ENCODE measurements at places on chromosomes 5 and 9.
A peak's percentile ranks its signal among the peaks of the same experiment; 100 is the strongest.

- DNase-seq, result no peak
Measured at GRCh38 chr5:174352681-174353080, 307.2 kb downstream of the NSG2 start.

GRCh38 chr5:99176186-99176585 is 247.4 kb upstream of the CHD1 start:
- no peak for DNase-seq

DNA sequence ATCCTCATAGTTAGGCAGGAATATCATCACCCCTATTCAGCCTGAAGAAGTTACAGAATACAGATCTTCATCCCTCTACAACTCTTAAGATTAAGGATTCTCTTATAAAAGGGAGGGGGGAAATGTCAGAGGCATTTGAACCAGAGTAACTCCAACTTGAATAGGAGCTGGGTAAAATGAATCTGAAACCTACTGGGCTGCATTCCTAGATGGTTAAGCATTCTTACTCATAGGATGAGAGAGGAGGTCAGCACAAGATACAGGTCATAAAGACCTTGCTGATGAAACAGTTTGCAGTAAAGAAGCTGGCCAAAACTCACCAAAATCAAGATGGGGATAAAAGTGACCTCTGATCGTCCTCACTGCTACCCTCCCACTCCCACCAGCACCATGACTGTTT is 14.4 kb downstream of the FREM1 start:
- no peak for DNase-seq

DNA sequence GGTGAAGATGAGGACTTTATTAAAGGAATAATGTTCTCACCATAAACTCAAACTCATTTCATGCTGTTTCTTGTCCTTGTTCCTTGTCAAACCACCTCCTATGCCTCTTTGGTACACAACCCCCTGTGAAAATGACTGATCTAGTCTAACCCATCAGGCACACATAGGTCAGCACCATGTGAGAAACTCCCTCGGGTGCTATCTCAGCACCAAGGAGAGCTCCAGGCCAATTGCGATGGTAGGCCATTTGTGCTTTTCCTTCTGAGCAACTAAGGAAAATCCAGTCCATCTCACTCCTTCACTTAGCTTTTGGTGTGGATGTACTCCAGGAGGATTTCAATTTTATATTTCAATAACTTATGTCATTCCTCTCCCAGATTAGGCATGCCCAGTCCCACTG is 199.8 kb downstream of the ZNF608 start:
- no peak for DNase-seq

- DNase-seq, result no peak
Measured at GRCh38 chr9:69175486-69175885, 1.4 kb downstream of the TJP2 start.

GRCh38 chr5:78549043-78549442 is 99.5 kb downstream of the LHFPL2 start:
- DNase-seq, result no peak

- DNase-seq, result no peak
Measured at GRCh38 chr9:3947859-3948438, 351.9 kb downstream of the GLIS3 start.

- DNase-seq, result no peak
Measured at GRCh38 chr9:3419893-3420292, 105.9 kb downstream of the RFX3 start.

- DNase-seq, result no peak
Measured at GRCh38 chr5:147085409-147085808, 149.4 kb upstream of the STK32A start.

GRCh38 chr5:83474991-83475390 is 3.4 kb downstream of the VCAN start:
- DNase-seq, result no peak

- DNase-seq, result peak; percentile 53
Measured at GRCh38 chr9:135926402-135927194, 19.3 kb upstream of the CAMSAP1 start.

GRCh38 chr5:83433891-83434290 is 37.7 kb upstream of the VCAN start:
- DNase-seq, result no peak

- DNase-seq, result peak; percentile 43
Measured at GRCh38 chr5:43409809-43410271, 2.4 kb downstream of the CCL28 start.

- no peak for DNase-seq
Measured at GRCh38 chr9:82164159-82164558, 175.6 kb downstream of the SPATA31D1 start.

DNA sequence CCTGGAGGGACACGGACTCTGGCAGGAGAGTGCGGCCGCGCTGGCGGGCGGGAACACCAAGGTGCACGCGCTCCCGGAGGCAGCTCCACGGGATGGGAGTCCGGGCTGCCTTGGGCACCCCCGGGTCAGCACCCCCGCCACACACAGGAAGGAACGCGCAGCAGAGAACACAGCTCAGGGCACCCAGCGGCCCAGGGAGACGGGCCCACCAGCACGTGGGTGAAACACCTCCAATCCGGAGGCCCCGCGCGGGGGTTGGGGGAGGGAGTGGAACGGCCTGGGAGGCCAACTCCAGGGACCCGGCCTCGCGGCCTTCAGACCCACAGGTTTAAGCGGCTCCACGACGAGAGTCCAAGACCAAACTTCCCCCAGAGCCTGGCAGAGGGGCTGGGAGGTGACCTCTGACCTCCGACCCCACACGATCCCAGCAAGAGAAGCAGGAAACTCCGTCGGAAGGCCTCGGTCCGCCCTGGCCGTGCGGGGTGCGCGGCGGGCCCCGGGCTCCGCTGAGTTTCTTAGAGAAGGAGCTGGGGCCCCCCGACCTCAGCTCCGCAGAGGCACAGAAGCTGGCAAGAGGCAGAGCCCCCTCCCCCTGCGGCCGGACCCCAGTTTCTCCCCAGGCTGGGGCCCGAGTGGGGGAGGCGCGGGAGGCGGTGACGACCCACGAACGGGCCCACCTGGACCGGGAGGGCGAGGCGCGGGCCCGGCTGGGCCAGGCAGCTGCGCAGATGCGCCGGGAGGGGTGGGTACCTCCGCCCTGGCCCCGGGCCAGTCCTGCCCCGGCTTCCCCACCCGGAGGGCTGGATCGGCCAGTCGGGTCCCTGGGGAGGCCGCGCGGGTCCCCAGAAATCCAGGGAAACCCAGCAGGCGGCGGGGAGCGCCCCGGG is 851 bp downstream of the NACC2 start:
- peak; percentile 78 for DNase-seq

DNA sequence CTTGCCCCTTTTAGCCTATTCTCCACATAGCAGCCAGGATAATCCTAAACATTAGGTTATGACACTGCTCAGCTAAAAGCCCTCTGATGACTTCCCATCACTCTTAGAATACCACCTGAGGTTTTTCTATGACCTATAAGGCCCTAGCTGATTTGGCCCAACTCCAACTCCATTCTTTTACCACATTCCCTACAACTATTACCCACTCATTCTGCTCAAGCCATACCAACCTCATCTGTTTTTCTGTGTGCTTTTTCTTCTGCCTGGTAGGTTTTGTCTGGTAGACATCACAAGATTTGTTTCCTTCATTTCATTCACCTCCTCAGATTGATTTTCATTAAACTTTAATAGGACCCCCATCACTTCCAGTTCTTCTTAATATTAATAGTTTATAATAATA is 12.5 kb upstream of the FCHO2 start:
- no peak for DNase-seq

GRCh38 chr5:82662340-82662739 is 384.2 kb upstream of the RPS23 start:
- DNase-seq, result no peak

DNA sequence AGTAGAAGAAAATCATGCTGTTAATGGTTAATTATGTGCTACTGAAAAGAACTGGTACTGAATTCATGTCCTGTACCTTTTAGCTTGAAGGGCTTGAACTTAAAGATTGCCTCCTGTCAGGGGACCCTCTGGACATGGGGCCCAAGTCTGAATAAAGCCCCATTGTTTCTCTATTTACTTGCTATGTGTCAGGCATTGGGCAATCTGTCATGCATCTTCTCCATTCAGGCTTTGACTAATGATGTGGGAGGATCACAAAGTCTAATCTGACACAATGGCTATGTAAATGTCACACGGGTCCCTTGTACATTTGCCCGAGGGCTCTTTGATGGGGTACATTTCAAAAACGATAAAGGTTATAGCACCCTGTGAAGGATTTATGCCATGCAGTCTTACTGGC is 64.0 kb upstream of the TUSC1 start:
- DNase-seq, result no peak
